ENCODE measurements at places on chromosomes 12 and 14.

DNA sequence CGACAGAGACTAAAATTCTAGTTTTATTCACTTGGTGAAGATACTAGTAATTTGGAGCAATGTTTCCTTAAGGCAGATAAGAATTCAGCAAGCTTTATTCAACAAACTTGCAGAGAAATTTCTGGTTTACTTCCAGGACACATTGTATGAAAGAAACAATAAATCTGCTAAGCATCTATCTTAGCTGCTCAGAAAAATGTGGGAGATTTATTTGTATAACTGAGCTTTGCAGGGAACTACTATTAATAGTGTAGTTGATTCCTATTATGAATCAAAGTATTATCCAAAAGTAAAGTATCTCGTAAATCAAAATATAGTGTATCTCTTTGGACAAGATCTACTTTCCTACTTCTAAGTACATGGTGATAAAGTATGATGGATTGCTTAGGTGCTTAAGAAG, 239.4 kb upstream of the TMTC1 start:
- no peak for DNase-seq

- no peak for DNase-seq
Observed at GRCh38 chr14:46323404-46323762, 328.2 kb downstream of the RPL10L start.

DNA sequence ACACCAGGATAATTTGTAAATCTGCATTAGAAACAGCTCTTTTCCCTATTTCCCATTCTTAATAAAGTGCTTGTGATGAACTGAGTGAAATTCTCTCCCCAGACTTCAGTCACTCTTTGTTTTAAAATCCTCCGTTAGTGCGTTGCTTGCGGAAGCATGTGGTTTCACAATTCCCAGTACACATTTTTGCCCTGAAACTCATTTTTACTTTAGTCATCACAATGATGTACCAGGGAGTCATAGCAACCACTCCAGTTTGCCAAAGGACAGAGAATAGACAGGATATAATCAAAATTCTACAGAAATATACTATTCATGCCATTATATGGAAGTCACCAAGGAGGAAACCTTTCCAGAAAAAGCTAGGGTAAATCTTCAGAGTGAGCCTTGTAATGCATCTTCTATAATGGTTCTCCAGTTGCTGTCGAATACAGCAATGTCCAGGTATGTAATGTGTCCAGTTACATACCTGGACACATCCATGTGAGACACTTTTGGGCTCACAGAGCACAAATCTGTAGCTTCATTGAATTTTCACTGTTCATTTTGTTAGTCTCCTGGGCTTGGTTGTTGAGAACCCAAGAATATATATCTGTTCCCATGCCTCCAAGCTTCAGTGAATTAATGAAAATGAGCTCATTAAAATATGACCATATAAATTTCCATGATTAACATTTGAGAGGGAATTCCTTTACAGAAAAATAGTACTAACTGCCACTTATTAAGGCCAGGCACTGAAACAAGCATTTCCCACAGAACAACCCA, 57.8 kb downstream of the GPR135 start:
- DNase-seq = no peak

- DNase-seq = peak; percentile 69
Observed at GRCh38 chr12:108511633-108512540, 3.2 kb upstream of the FICD start.

DNA sequence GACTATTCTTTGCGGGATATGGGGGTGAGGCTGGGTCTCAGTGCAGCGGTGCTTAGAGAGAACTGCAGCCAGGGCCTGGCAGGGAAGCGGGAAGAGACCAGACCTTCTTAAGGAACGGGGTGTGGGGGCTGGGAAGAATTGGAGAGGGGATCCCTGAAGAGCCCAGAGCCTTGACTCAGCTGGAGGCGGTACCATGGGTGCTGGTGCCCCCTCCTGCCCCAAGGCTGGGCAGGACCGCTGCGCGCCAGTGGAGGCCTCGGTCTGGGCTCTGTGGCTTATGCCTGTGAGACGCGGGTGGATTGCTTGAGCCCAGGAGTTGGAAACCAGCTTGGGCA, 1.3 kb upstream of the RNU7-1 start:
- DNase-seq = no peak

DNA sequence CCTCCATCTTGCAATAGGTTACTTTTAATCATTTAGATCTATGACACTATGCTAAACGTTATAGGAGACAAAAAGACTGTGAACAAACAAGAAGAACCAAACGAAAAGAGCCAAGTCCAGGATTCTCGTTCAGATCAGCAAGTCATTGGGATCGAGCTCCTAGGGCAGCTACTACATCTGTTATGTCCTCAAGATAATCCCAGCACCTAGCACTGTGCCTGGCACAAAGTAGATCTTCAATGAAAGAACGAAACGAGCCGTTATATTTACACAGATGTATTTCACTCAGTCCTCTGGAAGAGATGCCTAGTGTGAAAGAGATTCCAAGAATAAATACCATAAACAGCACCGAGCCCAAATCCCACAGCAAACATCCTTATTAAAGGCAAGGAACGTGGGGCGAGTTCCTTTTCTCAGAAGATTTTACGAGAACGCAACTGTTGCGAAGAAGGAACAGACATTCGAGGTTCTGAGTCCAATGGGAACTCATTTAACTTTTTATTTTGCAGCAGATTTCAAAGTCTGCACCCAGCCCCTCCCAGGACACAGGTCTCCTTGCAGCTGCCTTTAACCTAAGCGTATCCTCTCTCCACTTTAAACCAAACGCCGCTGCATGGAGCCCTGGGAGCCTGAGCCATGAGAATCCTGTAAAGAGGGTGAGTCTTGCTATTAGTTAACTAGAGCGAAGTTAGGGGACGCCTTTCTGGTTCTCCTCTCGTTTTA, 544 bp upstream of the TDP1 start:
- no peak for DNase-seq

GRCh38 chr12:3101309-3102024, 24.3 kb downstream of the TSPAN9 start:
- no peak for DNase-seq

- no peak for DNase-seq
Observed at GRCh38 chr12:13044906-13045299, 722 bp downstream of the FAM234B start.

Data from stimulated activated naive CD8-positive, alpha-beta T cell treated with anti-CD3 and anti-CD28 coated beads, Interleukin-15, amount 100 ng/mL, for 72 hours (primary cell).